Activated naive CD4-positive, alpha-beta T cell treated with Interleukin-2 at 50 U/mL for 16 hours (primary cell): ENCODE measurements at places on chromosomes 1 and 21.

DNA sequence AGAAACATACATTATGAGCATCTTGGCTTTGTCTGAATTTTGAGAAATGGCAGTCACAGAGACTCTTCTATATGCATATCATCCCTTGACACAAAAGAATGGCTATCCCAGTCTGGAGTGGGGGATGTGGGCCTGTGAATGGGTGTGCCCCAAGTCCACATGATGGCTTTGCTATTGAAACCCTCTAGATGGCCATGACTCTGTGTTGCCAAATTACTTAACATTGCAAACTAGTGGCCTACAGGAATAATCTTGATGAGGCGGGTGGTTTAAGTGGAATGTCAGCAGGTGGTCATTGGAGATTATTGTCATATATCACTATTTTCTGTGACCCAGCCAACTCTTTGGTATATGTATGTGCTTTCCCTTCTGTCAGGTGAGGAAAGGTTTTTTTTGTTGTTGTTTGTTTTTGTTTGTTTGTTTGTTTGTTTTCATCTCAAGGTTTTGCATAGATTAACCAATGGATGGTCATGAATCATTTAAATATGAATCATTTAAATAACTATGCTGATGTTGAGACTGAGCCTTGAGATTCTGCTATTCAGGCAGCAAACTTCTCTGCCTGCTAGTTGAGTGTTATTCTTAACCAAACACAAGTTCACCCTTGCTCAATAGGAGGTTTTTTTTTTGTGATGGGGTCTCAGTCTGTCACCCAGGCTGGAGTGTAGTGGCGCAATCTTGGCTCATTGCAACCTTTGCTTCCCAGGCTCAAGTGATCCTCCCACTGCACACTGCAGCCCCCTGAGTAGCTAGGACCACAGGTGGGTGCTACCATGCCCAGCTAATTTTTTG is 103.0 kb downstream of the NOS1AP start:
- DNase-seq = no peak

DNA sequence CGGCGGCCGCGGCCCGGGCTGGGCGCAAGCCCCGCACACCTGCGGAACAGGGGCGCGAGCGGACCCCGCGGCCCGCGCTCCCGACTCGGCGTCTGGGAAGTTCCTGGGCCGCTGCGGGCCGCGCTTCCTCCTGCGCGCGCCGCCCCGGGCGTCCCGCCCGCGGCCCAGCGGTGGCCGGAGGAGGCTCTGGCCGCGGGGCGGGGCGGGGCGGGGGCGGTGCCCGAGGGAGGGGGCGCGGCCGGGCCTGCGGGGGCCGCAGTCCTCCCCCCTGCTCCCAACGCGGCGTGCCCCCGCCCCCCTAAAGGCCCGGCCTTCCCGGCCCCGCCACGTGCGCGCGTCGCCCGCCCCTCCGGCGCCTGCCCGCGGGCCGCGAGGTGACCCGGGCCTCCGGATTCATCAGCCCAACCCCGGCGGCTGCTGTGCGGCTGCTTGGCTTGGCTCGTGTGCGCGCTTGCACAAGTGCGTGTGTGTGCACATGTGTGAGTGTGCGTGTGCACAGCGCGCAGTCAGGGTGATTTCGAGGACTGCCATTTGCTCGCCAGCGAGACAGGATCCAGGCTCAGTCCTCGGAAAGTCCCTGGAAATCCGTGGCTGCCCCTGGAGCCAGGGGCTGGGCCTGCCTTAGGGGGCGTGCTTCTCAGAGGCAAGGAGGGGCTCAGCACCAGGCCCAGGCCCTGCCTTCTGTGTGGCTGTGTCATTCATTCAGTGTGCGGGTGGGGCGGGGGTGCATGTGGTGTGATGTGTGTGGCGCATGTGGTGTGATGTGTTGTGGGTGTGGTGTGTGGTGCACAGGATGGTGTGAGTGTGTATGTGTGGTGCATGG is at the start of gene C2CD2:
Gene C2CD2, minus strand, starts transcription at position 188 of the 823 bp plus-strand sequence. CDS start 370 bp downstream, outside the sequence.
- DNase-seq = peak; percentile 9

- DNase-seq = no peak
Observed at GRCh38 chr1:114094363-114094634, 59.4 kb downstream of the SYT6 start.

DNA sequence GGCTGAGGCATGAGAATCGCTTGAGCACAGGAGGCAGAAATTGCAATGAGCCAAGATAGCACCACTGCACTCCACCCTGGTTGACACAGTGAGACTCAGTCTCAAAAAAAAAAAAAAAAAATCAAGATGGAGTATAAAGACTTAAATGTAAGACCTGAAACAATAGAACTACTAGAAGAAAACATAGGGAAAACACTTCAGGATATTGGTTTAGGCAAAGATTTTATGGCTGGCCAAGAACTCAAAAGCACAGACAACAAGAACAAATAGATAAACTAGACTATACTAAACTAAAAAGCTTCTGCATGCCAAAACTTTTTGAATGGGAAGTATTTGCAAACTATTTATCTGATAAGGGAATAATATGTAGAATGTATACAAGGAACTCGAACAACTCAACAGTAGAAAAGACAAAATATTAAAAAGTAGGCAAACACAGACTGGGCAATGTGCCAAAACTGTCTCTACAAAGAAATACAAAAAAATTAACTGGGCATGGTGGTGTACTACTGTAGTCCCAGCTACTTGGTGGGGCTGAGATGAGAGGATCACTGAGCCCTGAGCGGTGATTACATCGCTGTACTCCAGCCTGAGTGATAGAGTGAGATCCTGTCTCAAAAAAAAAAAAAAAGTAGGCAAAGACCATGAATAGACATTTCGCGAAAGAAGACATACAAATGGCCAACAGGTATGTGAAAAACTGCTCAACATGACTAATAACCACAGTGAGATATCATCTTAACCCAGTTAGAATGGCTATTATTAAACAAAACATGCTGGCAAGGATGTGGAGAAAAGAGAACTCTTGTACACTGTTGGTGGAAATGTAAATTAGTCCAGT is 25.3 kb downstream of the DTL start:
- DNase-seq = no peak

DNA sequence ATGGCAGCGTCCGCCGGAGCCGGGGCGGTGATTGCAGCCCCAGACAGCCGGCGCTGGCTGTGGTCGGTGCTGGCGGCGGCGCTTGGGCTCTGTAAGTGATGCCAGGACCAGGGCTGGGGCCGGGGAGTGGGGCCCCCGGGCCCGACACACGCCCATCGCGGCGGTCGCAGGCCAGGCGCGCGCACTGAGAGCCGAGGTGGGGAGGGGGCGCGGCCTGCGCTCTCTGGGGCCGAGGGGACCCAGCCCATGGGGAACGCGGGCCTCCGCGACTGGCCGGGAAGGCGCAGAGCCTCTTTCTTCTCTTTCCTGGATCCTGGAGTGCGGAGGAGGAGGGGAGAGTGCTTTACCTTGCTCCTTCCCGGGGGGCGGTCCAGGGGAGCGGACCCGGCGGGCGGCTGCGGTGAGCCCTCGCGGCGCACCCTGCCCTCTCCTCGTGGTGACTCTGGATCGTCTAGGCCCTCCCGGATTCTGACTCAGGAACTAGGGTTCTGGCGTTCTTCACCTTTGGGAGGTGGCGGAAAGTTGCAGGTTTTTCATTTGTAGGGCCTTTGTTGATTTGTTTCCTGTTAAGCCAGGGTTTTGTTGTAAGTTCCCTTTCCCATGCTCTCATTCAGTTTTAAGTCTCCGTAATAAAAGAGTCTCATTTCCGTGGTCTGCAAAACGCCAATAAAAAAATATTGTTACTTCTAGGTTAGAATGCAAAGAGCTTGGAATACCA is 529 bp downstream of the MPZL1 start:
- peak; percentile 32 for DNase-seq

DNA sequence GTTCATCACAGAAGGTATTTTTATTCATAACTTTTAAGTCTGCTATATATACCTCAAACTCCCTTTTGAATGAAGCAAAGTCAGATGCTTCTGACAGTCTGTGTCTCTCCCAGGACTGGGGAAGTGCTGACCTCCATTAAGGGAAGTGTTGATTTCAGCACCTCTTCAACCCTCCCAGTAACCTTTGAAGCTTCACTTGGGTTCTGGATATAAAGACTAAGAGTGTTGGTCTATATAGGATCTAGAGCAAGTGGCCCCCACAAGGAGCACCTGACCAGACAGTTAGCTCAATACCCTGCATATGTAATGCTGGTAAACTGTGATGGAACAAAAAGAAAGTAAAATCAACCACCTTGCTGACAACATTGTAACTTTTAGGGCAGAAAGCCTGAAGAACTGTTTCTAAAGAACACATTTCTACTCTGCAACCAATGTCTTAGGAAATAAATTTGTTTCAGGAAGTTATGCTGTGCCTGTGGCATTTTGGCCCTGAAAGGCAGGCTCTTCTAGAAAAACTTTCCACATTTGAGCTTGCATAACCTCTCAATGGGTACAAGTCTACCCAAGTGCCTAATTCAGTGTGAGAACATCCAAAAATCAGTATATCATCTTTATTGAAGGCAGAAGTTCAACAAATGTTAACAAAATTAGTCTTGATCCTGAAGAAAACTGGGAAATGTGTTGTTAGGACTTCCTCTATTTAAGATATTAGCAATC is 865 bp upstream of the PTPN22 start:
- DNase-seq = no peak

DNA sequence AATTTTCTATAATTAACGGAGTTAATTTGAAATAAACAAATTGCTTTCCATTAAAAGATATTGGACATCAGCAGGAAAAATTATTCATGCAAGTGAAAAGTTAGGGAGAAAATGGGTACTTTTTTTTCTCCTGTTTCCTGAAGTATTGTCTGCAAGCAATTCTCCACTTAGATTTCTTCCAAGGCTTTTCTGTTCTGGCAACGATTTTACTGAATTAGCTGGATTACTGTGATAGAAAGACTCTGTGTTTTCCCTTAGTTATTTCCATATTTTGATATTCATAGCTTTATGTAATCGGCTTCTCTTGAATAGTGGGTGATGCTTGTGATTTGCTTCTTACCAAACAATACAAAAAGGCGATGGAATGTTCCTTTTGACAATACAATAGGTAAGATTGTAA is 1333.9 kb downstream of the AMY1C start:
- no peak for DNase-seq

DNA sequence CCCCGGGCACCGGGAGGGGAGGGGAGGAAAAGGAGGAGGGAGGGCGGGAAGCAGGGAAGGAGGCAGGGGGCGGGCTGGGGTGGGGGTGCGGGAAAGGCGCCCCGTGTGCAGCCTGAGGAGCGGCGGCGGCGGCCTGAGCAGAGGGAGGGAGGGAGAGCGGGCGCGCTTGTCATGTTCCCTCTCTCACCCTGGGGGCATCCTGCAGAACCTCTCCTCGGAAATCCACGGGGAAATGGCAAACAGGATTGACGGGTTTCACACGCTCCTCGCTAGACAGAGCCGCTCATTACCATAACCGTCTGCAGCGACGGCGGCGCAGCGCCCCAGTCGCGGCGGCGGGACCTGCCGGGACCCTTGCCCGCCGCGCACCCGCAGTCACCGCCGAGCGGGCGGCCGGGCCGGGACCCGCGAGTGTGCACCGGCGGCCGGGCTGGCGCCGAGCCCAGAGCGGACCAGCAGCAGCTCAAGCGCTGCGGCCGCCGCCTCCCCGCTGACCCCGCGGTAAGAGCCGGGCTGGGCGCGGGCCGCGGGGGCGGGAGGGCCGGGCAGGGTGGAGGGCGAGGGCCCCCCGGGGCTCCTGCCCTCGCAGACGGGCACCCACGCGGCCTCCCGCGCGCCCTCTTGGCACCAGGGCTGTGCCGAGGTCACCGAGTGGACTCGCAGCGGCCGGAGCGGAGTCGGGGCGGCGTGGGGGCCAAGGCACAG is at the start of gene SERTAD4:
Gene SERTAD4, plus strand, starts transcription at position 286 of the 705 bp plus-strand sequence. CDS start 5,165 bp downstream, outside the sequence.
- no peak for DNase-seq

- DNase-seq = no peak
Observed at GRCh38 chr1:163981500-163982030, 577.4 kb upstream of the PBX1 start.

DNA sequence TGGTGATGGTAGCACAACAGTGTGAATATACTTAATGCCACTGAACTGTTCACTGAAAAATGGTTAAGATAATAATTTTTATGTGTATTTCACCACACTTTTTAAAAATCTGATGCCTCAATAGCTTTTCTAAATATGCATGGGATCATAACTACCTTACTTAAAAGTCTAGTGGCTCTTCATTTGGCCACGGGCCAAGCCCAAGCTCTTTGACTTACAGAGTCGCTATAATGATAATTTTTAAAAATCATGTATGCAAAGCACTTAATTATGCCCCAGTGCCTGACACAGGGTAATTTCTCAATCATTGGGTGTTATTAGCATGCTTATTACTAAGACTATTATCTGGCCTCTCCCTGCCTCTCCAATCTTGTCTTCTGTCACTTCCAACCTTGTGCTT is 7.6 kb upstream of the CNN3 start:
- DNase-seq = no peak

DNA sequence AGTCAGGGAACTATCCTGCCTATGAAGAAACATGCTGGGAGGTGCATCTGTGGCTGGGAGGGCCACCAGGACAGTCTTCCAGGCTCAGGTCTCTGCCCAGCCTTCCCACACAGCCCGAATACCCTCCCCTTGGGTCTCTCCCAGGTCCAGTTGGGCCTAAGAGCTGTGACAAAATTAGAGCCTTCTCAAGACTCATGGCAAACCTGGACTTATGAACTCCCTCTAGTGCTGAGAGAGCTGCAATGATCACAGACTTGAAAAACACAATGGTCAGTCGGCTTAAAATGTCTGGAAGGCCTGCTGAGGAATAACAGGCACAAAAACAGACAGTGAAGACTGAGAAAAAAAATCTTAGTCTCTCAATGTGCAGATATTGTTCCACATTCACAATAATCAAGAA is 325.1 kb downstream of the BRINP2 start:
- no peak for DNase-seq

DNA sequence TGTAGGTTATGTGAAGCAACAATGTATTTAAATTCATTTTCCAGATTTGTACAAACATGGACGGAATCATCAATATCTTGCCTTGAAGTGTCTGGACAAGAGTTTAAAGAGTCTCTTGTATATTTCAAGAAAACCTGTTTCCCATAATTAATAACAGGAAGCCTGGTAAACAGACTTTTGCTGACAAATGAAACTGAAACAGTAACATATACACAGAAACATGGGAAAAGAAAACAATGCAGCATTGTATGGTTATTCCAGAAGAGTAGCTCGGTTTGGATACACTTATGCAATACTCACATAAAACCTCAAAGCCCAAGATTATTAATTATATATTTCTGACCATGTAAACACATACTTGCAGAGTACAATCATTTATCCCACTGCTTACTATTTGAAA is 265.5 kb downstream of the PTPRC start:
- DNase-seq = no peak

GRCh38 chr1:93244298-93245069 is 64.0 kb downstream of the CCDC18 start:
- no peak for DNase-seq

DNA sequence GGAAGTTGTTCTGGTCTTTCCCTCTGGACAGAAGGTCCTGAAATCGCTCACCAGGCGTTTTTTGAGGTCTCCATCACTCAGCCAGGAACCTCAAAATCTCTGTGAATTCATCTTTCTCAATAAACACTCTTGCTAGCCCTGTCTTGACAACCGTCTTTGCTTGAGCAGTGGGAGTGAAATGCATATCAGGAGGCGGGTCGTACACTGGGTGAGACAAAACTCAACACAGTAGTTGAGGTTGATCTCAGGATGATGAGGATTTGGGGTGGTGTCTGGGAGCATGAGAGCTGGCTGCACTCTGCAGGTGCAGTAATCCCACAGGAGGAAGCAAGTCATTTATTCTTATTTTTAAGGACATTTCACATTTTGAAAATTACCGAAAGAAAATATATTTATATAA is 1.9 kb downstream of the GPR25 start:
- DNase-seq = no peak
